ENCODE measurements at places on chromosomes 1 and 21. TPM values are rescaled to one million over a fixed set of nuclear protein-coding genes. Genes with fewer than 3 reads are reported as not detected.

DNA sequence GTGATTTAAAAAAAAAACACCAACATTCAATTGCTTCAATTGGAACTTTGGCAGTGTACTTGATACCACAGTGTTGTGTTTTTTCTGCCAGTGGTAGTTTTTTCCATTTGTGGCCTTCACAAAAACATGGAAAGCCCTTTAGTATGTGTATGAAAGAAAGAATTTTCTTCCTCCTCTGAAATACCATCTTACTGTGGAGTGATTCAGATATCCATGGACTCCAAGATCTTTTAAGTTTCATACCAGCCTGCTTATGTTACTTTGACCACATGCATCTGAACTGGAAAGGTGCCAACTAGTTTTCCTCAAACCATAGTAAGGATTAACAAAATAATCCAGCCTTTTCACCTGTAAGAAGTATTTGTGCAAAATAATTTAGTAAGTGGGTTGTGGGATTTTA, 3.4 kb downstream of the PPP2R5A start:
- no peak for DNase-seq
- H3K4me3 ChIP-seq = peak overlapping the region; percentile 86
- no peaks in the 10 kb centered on the region for H3K27me3 ChIP-seq

GRCh38 chr1:204204944-204205343, 8.7 kb upstream of the KISS1 start:
- no peaks in the 10 kb centered on the region for H3K36me3 ChIP-seq
- H3K4me3 ChIP-seq = no peak overlapping the region
- no peaks in the 10 kb centered on the region for H3K4me1 ChIP-seq
- no peaks in the 10 kb centered on the region for H3K27me3 ChIP-seq

DNA sequence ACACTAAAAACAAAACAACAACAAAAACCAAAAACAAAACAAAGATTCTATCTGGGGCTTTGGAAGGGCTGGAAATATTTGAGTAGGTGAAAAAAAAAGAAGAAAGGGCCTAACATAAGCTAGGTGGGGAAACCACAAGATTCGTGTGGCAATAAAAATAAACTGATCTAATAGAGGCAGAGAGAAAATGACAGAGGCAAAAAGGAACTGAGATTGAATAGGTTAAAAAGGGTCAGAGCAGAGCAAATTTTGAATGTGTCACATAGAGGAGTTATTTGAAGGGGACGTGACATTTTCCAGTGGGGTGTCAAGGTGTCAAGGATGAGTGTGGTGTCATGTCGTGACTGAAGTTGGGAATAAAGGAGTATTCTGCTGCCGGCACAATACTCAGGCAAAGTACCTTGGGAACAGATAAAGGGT, 65.2 kb upstream of the RALGPS2 start:
- no peaks in the 10 kb centered on the region for H3K4me1 ChIP-seq
- no peaks in the 10 kb centered on the region for H3K36me3 ChIP-seq
- no peak overlapping the region for H3K27ac ChIP-seq

GRCh38 chr1:161013131-161013487, 7.8 kb downstream of the F11R start:
- DNase-seq = peak; percentile 37
- peaks cover 63% of the 10 kb centered on the region for H3K4me1 ChIP-seq
- no peaks in the 10 kb centered on the region for H3K27me3 ChIP-seq
- peak overlapping the region; percentile 35 for H3K4me3 ChIP-seq

GRCh38 chr1:198373376-198373775, 167.1 kb downstream of the ATP6V1G3 start:
- DNase-seq = no peak
- H3K27ac ChIP-seq = no peak overlapping the region
- no peaks in the 10 kb centered on the region for H3K36me3 ChIP-seq
- H3K4me3 ChIP-seq = no peak overlapping the region

ACTN2 gene
- total RNA-seq = 2.8 TPM

DNA sequence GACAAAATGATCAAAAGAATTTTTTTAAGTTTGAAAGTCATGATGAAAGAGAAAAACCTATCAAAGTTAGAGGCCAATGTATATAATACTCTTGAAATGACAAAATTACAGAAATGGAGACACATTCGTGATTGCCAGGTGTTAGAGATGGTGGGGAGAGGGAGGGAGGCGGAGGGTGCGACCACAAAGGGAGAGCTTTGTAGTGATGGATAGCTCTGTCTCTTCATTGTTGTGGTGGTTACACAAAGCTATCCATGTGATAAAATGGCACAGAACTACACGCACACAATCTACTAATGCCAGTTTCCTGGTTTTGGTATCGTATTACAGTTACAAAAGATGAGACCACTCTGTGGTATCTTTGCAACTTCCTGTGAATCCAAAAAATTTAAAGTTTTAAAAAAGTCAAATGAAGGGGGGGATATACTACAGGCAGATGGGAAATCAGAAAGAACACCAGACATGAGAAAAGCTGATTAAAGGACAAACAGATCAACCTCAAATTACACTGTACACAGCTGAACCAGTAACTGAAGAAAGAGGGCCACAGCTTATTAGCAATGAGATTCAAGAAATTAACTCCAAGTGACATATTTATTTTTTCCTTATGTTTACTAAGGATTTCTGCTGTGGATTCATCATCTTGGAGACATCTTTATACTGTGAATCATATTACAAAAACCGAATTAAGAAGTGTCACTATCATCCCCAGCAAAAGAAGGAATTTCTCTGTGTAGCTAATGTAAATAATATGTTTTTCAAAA, 199.1 kb downstream of the SLC45A1 start:
- peak overlapping the region; percentile 4 for H3K27ac ChIP-seq
- no peak for DNase-seq
- no peaks in the 10 kb centered on the region for H3K27me3 ChIP-seq
- no peaks in the 10 kb centered on the region for H3K36me3 ChIP-seq
- H3K4me3 ChIP-seq = no peak overlapping the region
- peaks cover 11% of the 10 kb centered on the region for H3K4me1 ChIP-seq

DNA sequence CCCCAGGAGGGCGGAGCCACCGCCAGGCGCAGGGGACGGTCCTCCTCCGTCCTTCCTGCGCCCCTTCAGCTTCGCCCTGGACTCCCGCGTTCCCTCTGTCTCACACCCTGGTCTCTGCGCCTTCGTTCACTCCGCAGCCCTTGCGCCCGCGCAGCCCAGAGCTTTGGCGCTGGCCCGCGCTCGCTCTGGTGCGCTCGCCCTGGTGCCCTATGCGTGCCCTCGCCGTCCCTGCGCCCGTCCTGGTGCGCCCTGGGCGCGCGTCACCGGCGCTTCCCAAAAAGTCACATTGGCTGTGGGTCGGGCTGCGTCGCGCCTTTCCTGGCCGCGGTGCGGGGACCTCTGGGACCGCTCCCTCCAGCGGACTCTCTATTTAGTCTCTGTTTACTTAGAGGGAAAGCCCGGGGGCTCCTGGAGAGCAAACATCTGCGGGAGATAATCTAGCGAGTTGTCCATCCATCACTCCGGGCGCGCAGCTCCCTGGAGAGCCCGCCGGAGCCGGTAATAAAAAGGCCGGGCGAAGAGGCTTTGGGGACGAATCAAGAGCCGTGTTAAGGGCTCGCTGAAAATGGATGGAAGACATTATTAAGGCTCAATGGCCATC, 178.6 kb downstream of the PRDM16 start:
- H3K4me3 ChIP-seq = no peak overlapping the region
- H3K36me3 ChIP-seq = no peaks in the 10 kb centered on the region
- no peak for DNase-seq
- no peak overlapping the region for H3K27ac ChIP-seq
- no peaks in the 10 kb centered on the region for H3K4me1 ChIP-seq

DNA sequence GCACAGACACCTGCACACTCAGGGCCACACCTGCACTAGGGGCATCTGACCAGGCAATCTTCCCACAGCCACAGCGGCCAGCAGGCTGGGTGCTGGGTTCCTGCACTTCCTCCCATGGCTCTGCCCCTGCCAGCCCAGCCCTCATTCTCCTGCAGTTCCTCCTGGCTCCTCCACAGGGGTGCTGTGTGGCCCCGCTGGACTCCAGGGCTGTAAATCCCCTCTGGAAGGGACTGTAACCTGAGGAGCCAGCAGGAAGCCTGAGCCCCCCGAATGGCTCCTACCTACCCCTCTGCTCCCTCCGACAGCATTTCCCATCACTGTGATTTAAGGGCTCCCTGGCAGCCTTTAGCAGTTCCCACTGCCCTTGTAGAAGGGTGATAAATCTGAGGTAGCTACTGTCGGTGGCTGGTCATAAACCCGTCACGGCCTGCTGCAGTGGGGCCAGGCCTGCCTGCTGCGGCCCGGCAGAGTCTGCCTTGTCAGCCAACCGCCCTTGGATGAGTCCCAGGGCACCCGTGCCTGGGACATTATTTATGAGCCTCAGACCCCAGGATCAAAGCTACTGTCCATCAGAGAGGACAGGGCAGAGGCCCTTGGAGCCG, 8.8 kb downstream of the UBL4B start:
- DNase-seq = no peak
- no peak overlapping the region for H3K4me3 ChIP-seq

ADAMTSL4 gene
- total RNA-seq = 99.2 TPM

GRCh38 chr21:41373253-41373652, 11.4 kb downstream of the MX2 start:
- DNase-seq = no peak
- no peaks in the 10 kb centered on the region for H3K27me3 ChIP-seq
- no peaks in the 10 kb centered on the region for H3K4me1 ChIP-seq
- H3K27ac ChIP-seq = no peak overlapping the region
- H3K36me3 ChIP-seq = no peaks in the 10 kb centered on the region

HAX1 gene
- 78.2 TPM for total RNA-seq

MAP10 gene
- 2.1 TPM for total RNA-seq

SYDE2 gene
- 23.8 TPM for total RNA-seq

DNA sequence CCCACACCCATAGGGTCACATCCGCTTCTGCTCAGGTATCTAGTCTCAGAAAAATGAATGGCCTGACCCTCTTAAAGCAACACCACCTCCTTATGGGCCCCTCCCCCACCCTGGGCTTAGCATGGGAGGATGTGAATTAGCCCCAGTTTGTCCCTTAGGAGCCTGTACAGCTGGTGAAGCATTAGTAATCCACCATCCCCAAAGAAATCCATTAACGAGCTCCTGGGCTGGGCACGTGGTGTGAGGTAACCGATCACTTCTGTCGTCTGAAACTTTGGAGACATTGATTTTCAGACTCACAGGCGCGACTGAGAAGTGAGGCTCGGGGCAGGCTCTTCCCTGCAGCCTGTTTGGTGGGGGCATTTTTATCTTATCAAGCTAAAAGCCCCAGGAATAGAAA, 10.5 kb downstream of the RASSF5 start:
- H3K36me3 ChIP-seq = no peaks in the 10 kb centered on the region
- DNase-seq = no peak
- H3K27me3 ChIP-seq = no peaks in the 10 kb centered on the region
- H3K27ac ChIP-seq = no peak overlapping the region

DNA sequence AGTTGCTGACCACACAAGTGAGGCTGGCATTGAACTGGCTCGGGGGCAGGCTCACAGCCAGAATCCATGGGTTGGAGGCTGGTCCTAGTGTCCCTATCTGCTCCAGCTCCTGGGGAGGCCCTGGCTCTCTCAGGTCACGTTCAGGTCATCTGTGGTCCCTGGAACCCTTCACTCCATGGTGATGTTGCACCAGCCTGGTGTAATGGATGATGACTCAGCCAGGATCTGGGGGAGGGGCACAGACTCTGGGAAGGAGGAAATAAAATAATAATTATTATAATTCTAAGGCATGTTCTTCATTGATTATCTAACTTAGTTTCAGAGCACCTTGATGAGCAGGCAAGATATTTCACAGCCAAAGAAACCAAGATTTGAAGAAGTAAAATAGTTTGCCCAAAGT, 26.6 kb upstream of the FCRL4 start:
- no peak for DNase-seq
- no peak overlapping the region for H3K27ac ChIP-seq
- no peak overlapping the region for H3K4me3 ChIP-seq
- H3K36me3 ChIP-seq = no peaks in the 10 kb centered on the region
- peaks cover 6% of the 10 kb centered on the region for H3K27me3 ChIP-seq

SLC45A1 gene
- total RNA-seq = 1.9 TPM

- DNase-seq = no peak
- H3K27me3 ChIP-seq = no peaks in the 10 kb centered on the region
- peaks cover 5% of the 10 kb centered on the region for H3K4me1 ChIP-seq
- peak overlapping the region; percentile 5 for H3K4me3 ChIP-seq
- H3K27ac ChIP-seq = peak overlapping the region; percentile 26
These were observed 88.8 kb downstream of the MAST2 start for GRCh38 chr1:45892068-45892785.

DNA sequence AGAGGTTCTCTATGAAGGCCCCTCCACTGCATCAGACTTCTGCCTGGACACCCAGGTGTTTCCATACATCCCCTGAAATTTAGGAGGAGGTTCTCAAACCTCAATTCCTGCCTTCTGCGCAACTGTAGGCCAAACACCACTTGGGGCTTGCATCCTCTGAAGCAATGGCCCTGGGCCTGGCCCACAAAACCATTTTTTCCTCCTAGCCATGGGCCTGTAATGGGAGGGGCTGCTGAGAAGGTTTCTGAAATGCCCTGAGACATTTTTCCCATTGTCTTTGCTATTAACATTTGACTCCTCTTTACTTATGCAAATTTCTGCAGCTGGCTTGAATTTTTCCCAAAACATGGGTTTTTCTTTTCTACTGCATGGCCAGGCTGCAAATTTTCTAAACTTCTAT, 37.9 kb upstream of the PTPRC start:
- DNase-seq = no peak
- H3K4me3 ChIP-seq = no peak overlapping the region
- H3K27ac ChIP-seq = no peak overlapping the region
- no peaks in the 10 kb centered on the region for H3K36me3 ChIP-seq
- no peaks in the 10 kb centered on the region for H3K4me1 ChIP-seq
- H3K27me3 ChIP-seq = no peaks in the 10 kb centered on the region

- H3K27me3 ChIP-seq = no peaks in the 10 kb centered on the region
- H3K4me3 ChIP-seq = no peak overlapping the region
- no peak overlapping the region for H3K27ac ChIP-seq
- H3K36me3 ChIP-seq = no peaks in the 10 kb centered on the region
These were observed 321.6 kb upstream of the LRRC7 start for GRCh38 chr1:69246109-69246508.

DNA sequence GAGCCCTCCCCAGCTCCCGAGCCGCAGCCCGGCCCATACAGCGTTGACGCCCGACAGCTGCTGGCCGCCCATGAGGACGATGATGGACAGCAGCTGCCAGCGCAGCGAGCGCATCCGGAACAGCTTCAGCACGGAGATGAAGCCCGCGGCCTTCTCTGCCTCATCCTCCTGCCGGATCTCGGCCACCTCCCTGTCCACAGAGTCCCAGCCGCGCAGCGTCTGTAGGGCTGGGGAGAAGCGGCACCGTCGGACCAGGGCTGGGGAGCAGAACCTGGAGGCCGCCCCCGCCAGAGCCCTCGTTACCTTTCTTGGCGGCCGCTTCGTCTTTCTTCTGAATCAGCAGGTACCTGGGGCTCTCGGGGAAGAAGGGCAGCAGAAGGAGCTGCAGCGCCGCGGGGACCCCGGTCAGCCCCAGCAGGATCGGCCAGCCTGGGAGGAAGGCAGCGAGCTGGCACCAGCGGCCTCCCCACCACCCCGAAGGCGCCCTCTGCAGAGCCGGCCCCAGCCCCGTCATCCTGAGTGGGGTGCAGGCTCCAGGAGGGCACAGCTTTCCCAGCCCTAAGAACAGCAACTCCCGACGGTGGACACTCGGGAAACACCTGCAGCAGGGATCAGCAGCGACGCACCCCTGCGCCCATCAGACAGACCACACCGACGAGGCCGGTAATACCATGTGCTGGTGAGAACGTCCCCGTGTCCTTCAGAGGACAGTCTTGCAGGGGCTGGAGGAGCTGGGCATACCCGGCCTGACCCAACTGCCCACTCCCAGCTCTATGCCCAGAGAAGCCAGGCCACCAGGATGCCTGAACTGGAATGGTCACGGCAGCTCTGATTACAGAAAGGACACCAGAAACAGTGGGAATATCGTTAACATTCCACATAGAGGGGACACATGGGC, 13.8 kb upstream of the SLC2A7 start:
- no peak overlapping the region for H3K27ac ChIP-seq
- no peaks in the 10 kb centered on the region for H3K4me1 ChIP-seq
- no peak for DNase-seq
- H3K36me3 ChIP-seq = no peaks in the 10 kb centered on the region
